ENCODE measurements at places on chromosomes 4 and X. TPM values are rescaled to one million over a fixed set of nuclear protein-coding genes. Genes with fewer than 3 reads are reported as not detected.

FATE1 gene
- not detected for total RNA-seq

FAM241A gene
- 5.8 TPM for total RNA-seq

PABPC4L gene
- total RNA-seq: 0.38 TPM

CLCN4 gene
- total RNA-seq: 3.1 TPM

RHOXF1 gene
- not detected for total RNA-seq

CT45A10 gene
- total RNA-seq: not detected

HERC5 gene
- total RNA-seq: 5.1 TPM

SH3D19 gene
- 19.2 TPM for total RNA-seq
